SHP77 treated with DMSO at 0.1 percent for 48 hours (cell line): ENCODE measurements at places on chromosomes 6 and 20.

- DNase-seq, result no peak
These were observed 79.0 kb upstream of the B3GAT2 start for GRCh38 chr6:71035871-71036270.

DNA sequence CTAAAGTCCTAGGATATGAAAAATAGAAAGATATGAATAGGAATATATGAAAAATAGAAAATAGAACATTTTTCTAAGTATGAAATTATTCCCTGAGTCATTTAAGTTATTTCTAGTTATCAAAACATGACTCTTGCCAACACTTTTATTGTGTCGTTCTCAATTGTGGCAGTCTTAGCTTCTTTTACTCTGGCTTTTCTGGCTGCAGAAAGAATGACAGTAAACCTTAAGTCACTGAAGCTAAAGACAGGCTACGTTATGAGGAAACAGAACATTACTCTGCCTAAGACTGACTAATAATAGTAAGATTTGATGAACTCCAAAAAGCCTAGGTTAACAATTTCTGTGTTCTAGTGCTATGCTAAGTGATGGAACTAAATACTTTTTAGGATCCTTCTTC is 74.6 kb downstream of the AIG1 start:
- no peak for DNase-seq

DNA sequence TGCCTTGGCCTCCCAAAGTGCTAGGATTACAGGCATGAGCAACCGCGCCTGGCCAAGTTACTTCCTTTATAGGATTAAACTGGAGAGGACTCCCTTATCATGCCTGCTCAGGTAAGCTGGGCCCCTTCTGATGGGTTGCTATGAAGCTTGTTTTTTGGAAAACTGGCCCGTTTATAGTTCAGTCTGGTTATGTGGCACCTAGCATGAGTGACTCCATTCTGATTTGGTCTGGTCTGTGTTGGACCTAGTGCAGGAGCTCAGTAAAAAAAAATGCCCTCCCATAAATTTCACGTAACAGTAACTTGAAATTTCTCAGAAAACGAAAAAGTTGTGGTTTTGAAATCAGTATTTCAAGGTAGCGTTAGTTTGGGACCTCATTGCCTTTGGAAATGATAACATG is 448.4 kb downstream of the HACE1 start:
- no peak for DNase-seq

DNA sequence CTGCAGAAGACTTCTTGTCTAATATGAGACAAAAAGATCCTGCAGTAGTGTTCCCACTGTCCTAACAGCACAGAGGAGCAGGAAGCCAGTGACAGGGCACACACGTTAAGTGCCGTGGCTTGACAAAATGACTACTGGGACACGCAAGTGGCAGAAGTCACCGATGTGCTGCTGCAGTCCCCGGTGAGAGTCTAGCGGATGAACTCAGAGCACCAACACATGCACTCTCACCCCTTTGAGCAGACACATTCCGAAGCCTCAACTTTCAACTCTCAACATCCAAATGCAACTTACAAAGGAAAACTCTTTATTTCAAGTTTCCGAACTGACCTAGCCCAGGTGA is 898 bp downstream of the LAMA4 start:
- DNase-seq, result no peak

- peak; percentile 41 for DNase-seq
These were observed 38.3 kb upstream of the ID1 start for GRCh38 chr20:31566658-31567379.

DNA sequence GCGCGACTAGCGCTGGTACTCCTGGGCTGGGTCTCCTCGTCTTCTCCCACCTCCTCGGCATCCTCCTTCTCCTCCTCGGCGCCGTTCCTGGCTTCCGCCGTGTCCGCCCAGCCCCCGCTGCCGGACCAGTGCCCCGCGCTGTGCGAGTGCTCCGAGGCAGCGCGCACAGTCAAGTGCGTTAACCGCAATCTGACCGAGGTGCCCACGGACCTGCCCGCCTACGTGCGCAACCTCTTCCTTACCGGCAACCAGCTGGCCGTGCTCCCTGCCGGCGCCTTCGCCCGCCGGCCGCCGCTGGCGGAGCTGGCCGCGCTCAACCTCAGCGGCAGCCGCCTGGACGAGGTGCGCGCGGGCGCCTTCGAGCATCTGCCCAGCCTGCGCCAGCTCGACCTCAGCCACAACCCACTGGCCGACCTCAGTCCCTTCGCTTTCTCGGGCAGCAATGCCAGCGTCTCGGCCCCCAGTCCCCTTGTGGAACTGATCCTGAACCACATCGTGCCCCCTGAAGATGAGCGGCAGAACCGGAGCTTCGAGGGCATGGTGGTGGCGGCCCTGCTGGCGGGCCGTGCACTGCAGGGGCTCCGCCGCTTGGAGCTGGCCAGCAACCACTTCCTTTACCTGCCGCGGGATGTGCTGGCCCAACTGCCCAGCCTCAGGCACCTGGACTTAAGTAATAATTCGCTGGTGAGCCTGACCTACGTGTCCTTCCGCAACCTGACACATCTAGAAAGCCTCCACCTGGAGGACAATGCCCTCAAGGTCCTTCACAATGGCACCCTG is 1.6 kb downstream of the TPBG start:
- no peak for DNase-seq

- DNase-seq, result no peak
These were observed 27.3 kb upstream of the SERINC3 start for GRCh38 chr20:44549123-44549522.
